ENCODE measurements at places on chromosomes 2 and 18.

DNA sequence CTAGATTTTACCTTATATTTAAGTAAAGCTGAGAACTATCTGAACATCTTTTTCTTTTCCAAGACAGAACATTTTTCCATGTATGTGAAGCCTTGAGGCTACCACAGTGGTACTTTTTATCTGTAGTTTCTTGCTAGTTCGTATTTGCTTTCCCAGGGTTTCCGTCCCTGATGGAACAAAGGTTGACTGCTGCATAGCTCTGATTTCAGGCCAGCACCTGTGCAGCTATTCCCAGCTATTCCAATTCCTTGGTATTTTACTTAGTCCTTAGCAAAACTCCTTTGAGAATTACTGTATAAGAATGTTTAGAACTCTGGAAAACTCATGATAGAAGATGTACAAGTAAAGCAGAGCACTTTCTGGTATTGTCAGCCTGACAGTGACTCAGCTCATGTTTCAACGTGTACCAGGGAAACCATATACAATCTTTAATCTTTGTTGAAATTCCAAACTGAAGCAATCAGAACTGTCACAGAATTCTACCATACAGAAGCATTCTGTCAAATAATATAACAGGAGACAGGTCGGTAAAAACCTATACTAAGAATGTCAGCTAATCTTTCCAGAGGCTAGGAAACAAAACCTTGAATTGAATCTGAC lies 162.2 kb downstream of the PKP4 start:
- DNase-seq, result no peak

GRCh38 chr2:70344195-70344594 lies 42.3 kb upstream of the FAM136A start:
- DNase-seq, result no peak

DNA sequence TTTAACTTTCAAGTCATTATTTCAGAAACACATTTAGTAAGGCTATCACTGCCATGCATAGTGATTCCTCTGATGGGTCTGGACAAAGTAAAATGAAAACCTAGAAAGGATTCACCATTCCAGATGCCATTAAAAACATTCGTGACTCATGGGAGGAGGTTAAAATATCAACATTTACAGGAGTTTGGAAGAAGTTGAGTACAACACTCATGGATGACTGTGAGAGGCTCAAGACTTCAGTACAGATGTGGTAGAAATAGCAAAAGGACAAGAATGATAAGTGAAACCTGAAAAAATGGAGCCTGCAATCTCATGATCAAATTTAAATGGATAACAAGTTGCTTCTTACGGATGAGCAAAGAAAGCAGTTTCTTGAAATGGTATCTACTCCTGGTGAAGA lies 5.8 kb upstream of the TWSG1 start:
- DNase-seq, result no peak

DNA sequence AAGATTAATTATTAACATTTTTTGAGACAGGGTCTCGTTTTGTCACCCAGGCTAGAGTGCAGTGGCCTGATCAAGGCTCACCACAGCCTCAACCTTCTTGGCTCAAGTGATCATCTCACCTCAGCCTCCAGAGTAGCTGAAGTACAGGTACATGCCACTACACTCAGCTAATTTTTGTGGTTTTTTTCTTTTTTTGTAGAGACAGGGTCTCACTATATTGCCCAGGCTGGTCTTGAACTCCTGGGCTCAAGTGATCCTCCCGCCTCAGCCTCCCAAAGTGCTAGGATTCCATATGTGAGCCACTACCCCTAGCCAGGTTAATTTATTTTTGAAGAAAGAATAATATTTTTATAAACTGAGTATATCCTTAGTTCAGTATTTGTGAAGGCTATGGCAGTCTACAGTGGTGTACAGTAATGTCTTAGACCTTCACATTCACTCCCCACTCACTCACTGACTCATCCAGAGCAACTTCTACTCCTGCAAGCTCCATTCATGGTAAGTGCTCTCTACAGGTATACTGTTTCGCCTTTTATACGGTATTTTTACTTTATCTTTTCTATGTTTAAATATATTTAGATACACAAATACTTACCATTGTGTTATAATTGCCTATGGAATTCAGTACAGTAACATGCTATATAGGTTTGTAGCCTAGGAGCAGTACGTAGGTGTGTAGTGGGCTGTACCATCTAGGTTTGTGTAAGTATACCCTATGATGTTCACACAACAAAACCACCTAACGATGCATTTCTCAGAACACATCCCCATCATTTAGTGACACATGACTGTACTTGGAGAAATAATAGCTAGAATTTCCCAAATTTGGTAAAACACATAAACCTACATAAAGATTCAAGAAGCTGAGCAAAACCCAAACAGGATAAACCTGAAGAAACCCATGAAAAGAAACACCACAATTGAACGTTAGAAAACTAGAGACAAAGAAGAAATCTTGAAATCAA lies 38.6 kb downstream of the MGAT4A start:
- no peak for DNase-seq

- no peak for DNase-seq
Observed at GRCh38 chr2:217709478-217710210, 293.2 kb downstream of the TNS1 start.

DNA sequence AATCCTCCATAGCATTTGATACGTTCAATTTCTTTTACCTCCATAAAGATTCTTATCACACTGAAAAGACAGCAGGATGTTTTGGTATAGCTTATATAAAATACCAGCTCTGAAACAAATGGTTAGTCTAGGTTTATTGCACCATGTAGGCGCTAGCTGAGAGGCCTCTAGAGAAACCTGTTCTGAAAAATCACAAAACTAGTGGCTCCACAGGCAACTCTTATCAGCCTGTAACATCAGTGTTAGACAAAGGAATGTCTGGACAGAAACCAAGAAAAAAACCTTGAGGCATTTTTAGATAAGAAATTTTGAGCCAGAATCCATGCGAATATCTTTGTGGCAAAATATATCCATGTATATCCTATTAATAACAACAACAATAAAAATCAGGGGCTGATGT lies 440.4 kb upstream of the MAP2 start:
- DNase-seq, result no peak

DNA sequence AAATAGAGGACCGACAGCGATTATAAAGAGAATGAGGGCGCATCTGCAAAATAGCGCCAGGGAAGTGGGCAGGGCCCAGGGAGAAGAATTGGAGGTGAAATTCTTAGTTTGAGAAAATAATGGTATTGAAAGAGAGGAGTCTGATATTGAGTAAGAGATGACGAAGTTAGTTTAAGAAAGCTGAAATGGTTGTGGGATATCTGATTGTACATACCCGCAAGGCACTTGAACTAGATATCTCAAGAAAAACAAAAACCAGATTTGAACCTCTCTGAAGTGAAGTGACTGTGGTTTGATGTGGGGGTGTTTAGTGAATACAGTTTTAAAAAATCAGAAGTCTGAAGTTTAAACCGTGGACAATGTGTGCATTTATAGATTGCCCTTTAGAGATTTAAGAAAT lies 38.9 kb downstream of the ZNF532 start:
- no peak for DNase-seq

DNA sequence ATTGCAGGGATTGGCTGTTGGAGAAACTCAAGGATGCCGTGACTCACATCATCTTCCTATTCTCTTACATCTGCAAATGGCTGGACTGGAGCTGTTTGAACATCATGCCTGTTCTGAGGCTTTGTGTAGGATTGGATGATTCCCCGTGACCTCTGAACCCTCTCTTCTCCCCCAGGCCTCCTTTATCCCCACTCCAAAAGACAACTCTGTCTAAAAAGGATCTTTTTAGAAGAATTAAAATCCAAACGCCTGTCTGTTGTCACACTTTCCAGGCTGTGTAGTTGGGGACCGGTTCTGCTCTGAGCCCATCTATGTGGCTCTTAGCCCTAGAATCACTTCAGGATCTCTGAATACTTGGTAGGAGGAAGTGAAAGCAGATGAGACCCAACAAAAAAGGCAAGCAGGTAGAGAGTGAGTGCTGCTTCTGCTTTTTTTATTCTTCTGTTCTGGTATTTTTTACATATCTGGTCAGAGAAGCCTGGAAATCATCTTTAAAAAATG lies 565 bp downstream of the SP140 start:
- no peak for DNase-seq

GRCh38 chr18:34880882-34881834 lies 160.1 kb upstream of the MAPRE2 start:
- DNase-seq, result no peak

DNA sequence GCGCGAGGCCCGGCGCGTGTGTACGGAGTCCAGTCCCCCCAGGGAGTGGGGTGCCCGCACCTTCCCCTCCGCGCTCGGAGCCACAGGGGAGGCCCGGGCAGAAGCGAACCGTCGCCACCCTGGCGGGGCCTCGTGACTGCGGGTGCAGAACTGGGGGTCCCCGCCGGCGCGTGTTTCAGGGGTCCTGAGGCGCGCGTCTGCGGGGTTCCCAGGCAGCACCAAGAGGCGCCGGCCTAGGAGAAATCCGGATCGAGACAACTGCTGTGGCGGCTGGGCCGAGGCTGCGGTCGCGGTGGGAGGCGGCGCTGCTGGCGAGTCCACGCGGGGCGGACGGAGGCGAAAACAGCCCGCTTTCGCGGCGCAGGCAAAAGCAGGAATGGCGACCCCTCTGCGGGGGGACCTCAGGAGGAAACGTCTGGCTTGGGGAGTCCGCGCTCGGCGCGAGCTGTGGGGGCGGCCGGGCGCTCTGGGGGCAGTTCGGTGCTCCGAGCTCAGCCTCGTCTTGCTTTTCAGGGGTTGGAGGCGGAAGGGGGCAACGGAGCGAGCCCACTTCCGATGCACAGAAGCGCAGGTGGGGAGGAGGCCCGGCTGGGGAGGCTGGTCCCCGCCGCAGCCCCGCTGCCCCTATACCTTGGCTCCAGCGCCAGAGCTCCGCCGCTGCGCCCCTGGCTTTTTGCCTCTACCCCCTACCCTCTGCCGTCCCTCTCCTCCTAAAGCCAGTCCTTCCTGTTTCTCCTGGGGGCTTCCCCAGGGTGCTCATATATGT lies 81.5 kb upstream of the LDLRAD4 start:
- DNase-seq, result peak; percentile 54

DNA sequence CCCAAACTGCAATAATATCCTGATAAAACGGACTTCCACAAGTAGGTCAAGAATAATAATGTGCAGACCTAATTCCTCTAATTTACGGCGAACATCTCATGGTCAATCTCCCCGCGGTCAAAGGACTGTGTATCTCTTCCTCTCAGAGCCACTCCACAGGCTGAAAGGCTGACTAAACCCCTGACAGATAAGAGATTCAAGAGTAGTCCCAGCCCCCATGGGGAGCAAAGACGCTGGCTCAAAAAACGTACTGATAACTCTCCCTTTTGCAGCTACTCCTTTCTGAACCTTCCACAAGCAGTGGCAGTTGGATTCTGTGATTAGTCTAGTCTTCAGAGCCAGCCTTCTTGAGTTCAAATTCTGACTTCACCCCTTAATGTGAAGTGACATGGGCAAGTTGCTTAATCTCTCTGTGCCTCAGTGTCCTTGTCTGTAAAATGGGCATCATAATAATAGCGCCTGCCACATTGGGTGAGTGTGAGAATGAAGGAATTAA lies 19.7 kb upstream of the IL18R1 start:
- no peak for DNase-seq

All from stimulated activated CD8-positive, alpha-beta memory T cell treated with anti-CD3 and anti-CD28 coated beads, Interleukin-4, amount 100 ng/mL, for 48 hours (primary cell).